ENCODE measurements at places on chromosomes 3 and 15. TPM values are rescaled to one million over a fixed set of nuclear protein-coding genes. Genes with fewer than 3 reads are reported as not detected.

SPINK8 gene
- not detected for total RNA-seq

SNTN gene
- not detected for total RNA-seq

DNA sequence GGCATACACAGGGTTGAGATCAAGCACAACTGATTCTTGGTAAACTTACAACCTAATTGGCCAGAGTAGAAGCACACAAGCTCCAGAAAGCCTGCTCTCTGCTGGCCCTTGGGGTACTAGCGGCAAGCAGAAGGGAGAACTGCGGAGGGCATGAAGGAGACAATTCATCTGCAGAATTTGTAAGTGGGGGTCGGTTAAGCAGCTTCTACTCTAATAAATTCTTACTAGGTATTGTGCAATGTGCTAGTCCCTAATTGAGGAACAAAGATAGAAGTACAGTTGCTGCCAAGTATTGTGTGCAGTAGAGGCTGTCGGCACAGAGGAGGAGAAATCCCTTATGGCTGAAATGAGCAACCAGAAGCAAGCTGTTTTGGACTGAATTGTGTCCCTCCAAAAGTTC lies 91.2 kb upstream of the VEPH1 start:
- no peak for DNase-seq

DNA sequence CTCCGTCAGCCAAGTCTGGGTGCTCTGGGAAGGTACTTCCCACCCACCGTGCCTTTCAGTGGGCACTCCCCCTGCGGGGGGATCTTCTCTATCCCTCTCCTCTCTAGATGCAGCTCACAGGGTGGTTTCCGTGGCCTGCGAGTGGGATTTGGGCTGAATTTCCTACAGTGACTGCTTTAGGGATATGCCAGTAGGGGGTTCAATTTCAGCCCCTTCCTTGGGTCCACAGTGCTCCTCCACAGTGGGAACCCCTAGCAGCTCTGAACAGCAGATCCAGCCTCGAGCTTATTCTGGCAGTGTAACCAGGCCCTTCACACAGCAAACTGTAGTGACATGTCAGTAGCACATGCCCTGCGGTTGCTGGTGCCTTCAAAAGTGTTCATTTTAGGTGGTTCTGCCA lies 155.7 kb downstream of the CHDH start:
- DNase-seq, result no peak

LIPC gene
- 0.98 TPM for total RNA-seq

COL6A5 gene
- not detected for total RNA-seq

Measured in activated naive CD4-positive, alpha-beta T cell treated with anti-CD3 and anti-CD28 coated beads, Interleukin-2, amount 50 U/mL, for 72 hours (primary cell).